ENCODE measurements at places on chromosomes 1 and 21. TPM values are rescaled to one million over a fixed set of nuclear protein-coding genes. Genes with fewer than 3 reads are reported as not detected.

Gene CD48
- total RNA-seq, result 260 TPM

Gene RNF186
- not detected for total RNA-seq

Gene NR1I3
- total RNA-seq, result not detected

Gene TSACC
- not detected for total RNA-seq

Gene LCE2A
- not detected for total RNA-seq

Gene RORC
- 4.1 TPM for total RNA-seq

GRCh38 chr1:203036537-203036936 is 10.2 kb downstream of the PPFIA4 start:
- no peak overlapping the region for H3K4me3 ChIP-seq
- no peaks in the 10 kb centered on the region for H3K27me3 ChIP-seq
- no peaks in the 10 kb centered on the region for H3K36me3 ChIP-seq

GRCh38 chr1:97989094-97989680 is 68.4 kb upstream of the DPYD start:
- no peaks in the 10 kb centered on the region for H3K4me1 ChIP-seq
- H3K4me3 ChIP-seq, result no peak overlapping the region
- no peaks in the 10 kb centered on the region for H3K36me3 ChIP-seq
- H3K27me3 ChIP-seq, result no peaks in the 10 kb centered on the region
- no peak overlapping the region for H3K27ac ChIP-seq
- DNase-seq, result no peak

DNA sequence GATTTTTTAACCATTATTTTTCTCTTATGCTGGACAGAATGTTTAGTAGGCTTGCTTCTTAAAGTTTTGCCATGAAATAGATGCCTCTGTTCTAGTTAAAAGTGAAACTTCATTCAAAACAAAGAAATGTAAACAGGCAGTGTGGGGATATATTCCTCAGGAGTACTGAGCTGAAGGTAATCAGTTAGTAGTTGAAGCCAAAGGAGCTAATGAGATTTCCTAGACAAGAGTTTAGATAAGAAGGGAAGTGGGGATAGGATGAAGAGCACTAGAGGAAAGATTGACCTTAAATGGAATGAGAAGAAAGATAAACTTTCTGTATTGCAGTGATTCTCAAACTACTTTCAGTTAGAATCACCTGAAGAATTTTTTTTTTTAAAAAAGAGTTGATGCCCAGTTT is 23.9 kb downstream of the PRRC2C start:
- no peak for DNase-seq
- no peak overlapping the region for H3K4me3 ChIP-seq
- no peaks in the 10 kb centered on the region for H3K27me3 ChIP-seq
- H3K36me3 ChIP-seq, result no peaks in the 10 kb centered on the region
- H3K4me1 ChIP-seq, result peaks cover 13% of the 10 kb centered on the region

DNA sequence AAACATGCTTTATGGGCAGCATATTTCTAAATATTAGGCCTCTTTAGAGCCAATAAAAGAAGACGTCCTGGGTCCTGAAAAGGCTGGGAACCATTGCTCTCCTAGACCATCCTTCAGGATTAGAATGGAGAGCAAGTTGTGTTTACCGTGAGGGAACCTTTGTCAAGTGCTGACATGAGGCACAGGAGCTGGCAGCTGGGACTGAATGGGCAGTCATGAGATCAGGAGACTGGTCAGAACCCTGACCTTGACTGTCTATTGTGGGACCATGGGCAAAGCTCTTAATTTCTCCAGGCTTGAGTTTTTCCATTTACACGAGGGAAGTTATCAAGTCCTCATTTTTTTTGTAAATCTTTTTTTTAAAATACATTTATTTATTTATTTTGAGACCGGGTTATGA is 5.2 kb downstream of the PFKFB2 start:
- peaks cover 72% of the 10 kb centered on the region for H3K4me1 ChIP-seq
- no peak for DNase-seq
- no peak overlapping the region for H3K27ac ChIP-seq
- H3K27me3 ChIP-seq, result no peaks in the 10 kb centered on the region
- H3K4me3 ChIP-seq, result no peak overlapping the region

DNA sequence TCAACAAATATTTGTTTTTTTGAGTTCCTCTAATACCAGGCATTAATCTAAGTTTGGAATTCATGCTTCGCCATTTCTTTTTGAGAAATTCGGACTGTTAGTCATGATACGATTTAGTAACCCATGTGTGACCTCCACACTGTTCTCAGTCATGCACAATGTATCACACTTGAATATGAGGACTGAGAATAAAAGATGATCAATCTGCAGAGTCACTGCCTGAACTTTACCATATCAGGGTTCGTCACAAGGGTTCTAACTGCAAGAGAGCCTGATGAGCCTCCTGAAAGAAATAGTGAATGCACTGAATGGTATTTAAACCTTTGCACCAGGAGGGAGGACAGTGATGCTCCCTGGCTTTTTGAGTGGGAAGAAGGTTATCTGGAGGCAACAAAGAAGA is 10.9 kb upstream of the FASLG start:
- no peaks in the 10 kb centered on the region for H3K36me3 ChIP-seq
- H3K27ac ChIP-seq, result no peak overlapping the region
- peaks cover 5% of the 10 kb centered on the region for H3K4me1 ChIP-seq
- no peak overlapping the region for H3K4me3 ChIP-seq
- DNase-seq, result no peak

DNA sequence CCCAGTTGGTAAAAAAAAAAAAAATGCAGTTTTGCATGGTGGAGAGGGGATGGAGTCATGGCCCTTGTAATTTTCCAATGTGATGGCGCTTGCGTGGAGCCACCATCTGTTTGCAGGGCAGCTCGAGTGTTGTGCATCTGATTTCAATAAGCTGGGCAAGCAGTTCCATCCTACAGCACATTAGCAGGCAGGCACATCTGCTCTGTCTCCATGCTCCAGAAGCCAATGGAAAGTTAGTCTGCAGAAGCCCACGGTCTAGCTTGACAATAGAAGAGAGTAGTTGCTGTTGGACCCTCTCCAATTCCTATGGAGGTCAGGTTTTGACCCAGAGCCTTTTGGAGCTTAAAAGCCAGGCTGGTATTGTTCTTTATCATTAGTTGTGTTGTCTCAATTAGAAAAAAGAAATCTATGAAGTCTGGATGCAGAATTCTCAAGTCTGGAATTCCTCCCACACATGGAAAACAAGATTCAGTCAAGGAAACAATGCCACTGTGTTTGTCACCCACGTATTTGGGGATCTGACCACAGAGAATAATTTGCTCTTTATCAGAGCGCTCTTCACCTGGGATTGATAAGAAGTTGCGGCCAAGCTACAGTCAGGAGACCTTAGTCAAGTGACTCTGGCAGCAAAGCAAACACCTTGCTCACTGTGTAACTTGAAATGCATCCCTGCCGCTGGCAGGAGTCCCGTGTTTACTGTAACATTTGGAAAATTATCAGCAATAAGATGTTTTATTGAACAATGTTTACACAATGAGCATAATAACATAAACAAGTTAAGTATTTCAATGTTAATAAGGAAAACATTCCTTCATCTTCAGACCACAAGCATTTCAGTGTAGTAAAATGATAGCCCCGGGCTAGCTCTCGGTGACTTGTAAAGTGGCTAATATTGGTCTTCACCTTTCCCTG is 20.7 kb downstream of the NGF start:
- H3K36me3 ChIP-seq, result no peaks in the 10 kb centered on the region
- no peaks in the 10 kb centered on the region for H3K4me1 ChIP-seq
- no peak for DNase-seq

DNA sequence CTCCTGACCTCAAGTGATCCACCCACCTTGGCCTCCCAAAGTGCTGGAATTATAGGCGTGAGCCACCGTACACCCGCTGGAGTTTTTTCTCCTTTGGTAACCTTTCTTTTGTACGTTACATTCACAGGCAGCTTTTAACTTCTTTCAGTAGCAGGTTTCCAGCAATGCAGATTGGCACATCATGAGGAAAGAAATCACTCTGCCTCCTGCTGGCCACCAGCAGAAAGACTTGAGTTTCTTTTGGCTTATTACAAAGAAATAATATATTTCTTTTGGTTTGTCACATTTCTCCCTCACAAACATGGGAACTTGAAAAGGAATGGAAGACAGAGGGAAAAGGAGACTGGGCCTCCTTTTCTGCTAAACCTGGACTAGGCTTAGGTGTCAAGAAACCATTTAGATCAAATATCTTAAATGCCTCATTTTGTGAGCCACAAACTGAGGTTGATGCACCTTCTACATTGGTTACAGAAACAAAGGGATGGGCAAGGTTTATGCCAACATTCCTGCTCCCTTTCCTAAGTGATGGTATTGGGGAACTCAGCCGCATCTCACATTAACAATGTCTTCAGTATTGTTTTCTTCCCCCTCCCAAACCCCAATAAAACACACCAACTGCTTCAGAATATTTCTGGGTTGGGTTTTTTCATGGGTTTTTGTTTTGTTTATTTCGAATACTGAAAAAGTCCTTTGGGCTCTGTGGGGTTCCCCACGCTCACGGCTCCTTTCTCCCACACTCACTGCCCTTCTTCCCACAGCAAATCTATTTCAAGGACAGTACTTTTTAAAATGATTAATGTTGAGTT is 7.7 kb downstream of the ENSA start:
- no peak for DNase-seq
- H3K36me3 ChIP-seq, result peaks cover 97% of the 10 kb centered on the region
- H3K4me1 ChIP-seq, result peaks cover 31% of the 10 kb centered on the region

DNA sequence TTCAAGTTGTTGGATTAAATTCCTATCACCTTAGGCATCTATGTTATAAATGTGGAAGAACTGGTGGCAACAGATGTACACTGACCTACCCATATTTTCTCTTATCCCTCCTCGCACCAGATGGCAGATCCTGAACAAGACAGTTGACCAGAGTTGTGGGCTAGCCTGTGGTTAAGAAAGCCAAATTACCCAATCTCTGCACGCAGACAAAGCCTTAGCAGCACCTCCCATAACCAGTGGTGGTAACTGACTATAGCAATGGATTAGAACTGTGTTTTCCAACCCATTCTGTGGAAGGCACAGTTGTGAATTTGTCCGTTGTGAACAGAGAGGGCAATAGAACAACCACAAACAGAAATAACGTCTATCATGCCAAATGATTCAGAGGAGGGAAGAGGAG is 20.6 kb downstream of the ABCB10 start:
- no peak overlapping the region for H3K27ac ChIP-seq
- H3K4me1 ChIP-seq, result peaks cover 8% of the 10 kb centered on the region
- no peak overlapping the region for H3K4me3 ChIP-seq
- H3K36me3 ChIP-seq, result no peaks in the 10 kb centered on the region
- no peak for DNase-seq
- no peaks in the 10 kb centered on the region for H3K27me3 ChIP-seq

DNA sequence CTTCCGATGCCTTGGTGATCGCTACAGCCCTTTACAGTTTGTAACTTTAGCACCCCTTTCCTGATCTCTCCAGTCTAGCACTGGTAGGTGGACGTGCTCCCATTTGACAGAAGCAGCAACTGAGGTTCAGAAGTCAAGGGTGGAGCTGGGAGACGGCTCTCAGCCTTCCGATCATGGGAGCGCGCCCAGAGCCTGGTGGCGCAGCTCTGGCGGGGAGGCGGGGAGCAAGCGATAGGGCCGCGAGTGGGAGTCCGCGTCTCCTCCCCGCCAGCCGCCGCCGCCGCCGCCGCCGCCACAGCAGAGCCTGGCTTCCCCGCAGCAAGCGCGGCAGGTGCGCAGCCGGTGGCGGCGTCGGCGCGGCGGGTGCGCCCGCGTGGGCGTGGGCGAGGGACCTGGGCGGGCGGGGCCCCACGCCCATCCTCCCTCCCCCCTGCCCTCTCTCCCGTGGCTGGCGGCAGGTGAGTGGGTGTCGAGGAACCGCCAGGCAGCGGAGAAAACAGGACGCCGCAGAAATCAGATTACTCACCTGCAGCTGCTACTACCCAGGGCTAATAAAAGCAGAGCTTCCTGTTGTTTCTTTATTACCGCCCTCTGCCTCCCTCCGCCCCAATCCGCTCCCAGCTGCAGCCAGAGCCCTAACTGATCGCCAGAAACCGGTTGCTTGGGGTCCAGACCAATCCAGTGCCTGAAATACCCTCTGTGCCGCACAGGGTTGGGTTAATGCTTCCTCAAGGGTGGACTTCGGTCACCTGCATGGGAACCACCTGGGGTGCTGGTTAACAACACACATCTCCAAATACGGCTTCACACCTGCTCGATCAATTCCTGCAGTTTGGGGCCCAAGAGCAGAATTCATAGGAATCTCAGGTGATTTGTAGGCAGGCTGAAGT is 60.2 kb upstream of the ID3 start:
- no peak overlapping the region for H3K4me3 ChIP-seq
- peaks cover 8% of the 10 kb centered on the region for H3K27me3 ChIP-seq
- peak overlapping the region; percentile 85 for H3K27ac ChIP-seq

DNA sequence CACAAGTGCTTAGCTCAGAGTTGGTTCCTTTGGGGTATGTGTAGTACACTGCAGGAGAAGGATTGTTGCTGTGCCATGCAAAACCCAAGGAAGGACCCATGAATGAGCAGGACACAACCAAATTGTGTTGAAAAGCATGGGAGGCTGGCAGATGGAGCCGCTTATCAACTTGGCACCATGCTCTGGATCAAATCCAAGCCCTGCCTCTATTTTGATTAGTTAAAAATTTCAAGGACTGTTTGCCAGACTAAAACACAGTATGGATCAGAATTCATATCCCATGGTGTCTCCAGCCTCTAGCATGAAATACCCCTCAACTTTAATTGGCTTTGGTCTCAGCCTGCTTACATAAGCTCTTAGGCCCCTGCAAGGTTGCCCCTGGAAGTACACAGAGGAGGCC is 27.8 kb downstream of the CCDC185 start:
- no peak for DNase-seq
- no peaks in the 10 kb centered on the region for H3K27me3 ChIP-seq
- H3K4me3 ChIP-seq, result no peak overlapping the region
- no peaks in the 10 kb centered on the region for H3K36me3 ChIP-seq
- no peak overlapping the region for H3K27ac ChIP-seq

DNA sequence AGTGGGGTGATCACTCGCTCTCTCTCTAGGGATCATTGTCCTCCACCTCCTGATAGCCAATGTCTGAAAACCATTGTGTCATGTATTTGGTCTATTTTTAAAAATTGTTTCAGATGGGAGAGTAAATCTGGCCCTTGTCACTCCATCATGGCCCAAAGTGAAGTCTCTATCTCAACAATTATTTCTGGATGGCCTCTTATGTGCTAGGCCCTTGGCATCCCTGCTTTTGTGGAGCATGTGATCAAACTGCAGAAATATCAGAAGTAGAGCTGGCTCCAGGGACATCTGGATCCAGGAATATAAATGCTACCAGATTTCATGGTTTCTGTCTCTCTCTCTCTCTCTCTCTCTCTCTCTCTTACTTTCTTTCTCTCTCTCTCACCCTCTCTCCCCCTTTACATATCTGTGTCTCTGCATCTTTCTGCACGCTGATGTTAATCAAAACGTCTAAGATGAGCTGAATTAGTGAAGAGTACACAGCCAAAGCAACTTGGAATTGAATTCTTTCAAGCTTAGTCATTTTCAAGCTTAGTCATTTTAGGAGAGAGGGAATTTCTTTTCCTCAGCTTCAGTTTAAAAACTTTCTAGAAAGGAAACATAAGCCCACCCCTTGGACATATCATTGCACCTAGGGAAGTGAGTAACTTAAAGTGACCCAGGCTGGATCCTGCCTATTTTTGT is 47.4 kb upstream of the DOCK7 start:
- no peaks in the 10 kb centered on the region for H3K36me3 ChIP-seq
- H3K27me3 ChIP-seq, result no peaks in the 10 kb centered on the region

- peak overlapping the region; percentile 55 for H3K27ac ChIP-seq
- no peaks in the 10 kb centered on the region for H3K27me3 ChIP-seq
- H3K36me3 ChIP-seq, result no peaks in the 10 kb centered on the region
- H3K4me1 ChIP-seq, result peaks cover 85% of the 10 kb centered on the region
Measured at GRCh38 chr1:29176576-29176975, 5.1 kb downstream of the SRSF4 start.

- no peaks in the 10 kb centered on the region for H3K4me1 ChIP-seq
- DNase-seq, result no peak
- H3K27me3 ChIP-seq, result no peaks in the 10 kb centered on the region
- no peak overlapping the region for H3K4me3 ChIP-seq
- H3K27ac ChIP-seq, result no peak overlapping the region
Measured at GRCh38 chr1:182185136-182185535, 123.6 kb upstream of the ZNF648 start.

- peaks cover 6% of the 10 kb centered on the region for H3K36me3 ChIP-seq
- H3K4me1 ChIP-seq, result no peaks in the 10 kb centered on the region
- no peak overlapping the region for H3K4me3 ChIP-seq
Measured at GRCh38 chr1:97174039-97174704, 452.6 kb downstream of the PTBP2 start.

Data from spleen (tissue), 13 donors.